ENCODE measurements at places on chromosomes 5 and 9. TPM values are rescaled to one million over a fixed set of nuclear protein-coding genes. Genes with fewer than 3 reads are reported as not detected.
A peak's percentile ranks its signal among the peaks of the same experiment; 100 is the strongest.

RIGI gene
- 6.1 TPM for total RNA-seq

- no peak for DNase-seq
- H3K4me3 ChIP-seq = no peak overlapping the region
- peaks cover 5% of the 10 kb centered on the region for H3K36me3 ChIP-seq
- no peak overlapping the region for H3K27ac ChIP-seq
- H3K27me3 ChIP-seq = peaks cover 2% of the 10 kb centered on the region
Observed at GRCh38 chr5:34038390-34038789, 4.6 kb downstream of the C1QTNF3 start.

DNA sequence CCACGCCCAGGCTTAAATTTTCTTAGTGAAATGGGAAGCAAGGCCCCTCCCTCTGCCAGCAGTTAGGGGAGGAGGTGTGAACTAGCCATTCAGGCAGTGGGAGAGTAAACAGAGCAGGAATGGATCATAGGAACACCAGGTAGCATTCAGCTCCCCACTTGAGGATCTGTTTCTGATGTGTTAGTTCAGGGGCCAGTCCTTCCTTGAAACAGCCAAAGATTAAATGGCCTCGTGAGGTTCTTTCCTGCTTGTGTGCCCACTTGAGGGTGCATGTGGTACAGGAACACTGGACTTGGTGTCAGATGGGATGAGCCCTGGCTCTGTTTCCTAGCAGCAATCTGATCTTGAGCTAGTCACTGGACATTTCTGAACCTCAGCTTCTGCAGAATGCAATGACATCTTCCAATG, 21.2 kb downstream of the FAXDC2 start:
- no peak for DNase-seq
- no peak overlapping the region for H3K4me3 ChIP-seq
- H3K27ac ChIP-seq = peak overlapping the region; percentile 72
- peaks cover 26% of the 10 kb centered on the region for H3K36me3 ChIP-seq
- H3K27me3 ChIP-seq = no peaks in the 10 kb centered on the region

- no peaks in the 10 kb centered on the region for H3K36me3 ChIP-seq
- H3K4me3 ChIP-seq = no peak overlapping the region
- H3K4me1 ChIP-seq = no peaks in the 10 kb centered on the region
- H3K27ac ChIP-seq = no peak overlapping the region
- DNase-seq = no peak
Observed at GRCh38 chr5:58346041-58346440, 113.8 kb downstream of the PLK2 start.

- H3K27me3 ChIP-seq = no peaks in the 10 kb centered on the region
- no peak overlapping the region for H3K27ac ChIP-seq
- no peaks in the 10 kb centered on the region for H3K36me3 ChIP-seq
Observed at GRCh38 chr5:117713585-117714198, 1139.1 kb upstream of the SEMA6A start.

CLIC3 gene
- not detected for total RNA-seq

DNA sequence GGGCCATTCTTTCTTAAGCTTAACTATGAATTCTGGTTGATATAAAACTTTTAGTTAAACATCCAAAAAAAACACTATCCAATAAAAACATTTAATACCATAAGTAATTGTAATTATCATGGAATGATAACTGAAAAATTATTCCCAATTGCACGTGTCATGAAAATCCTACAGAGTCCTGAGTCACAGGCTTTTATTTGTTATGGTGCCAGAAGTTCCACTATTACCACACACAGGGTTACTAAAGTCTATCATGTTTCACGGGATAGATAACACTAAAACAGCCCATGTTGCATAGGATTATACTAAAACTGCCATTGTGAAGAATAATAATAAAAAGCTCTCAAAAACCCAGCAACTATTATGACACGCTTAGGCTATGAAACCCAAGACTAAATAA, 1381.8 kb downstream of the EFNA5 start:
- no peaks in the 10 kb centered on the region for H3K36me3 ChIP-seq
- no peaks in the 10 kb centered on the region for H3K4me1 ChIP-seq
- H3K27me3 ChIP-seq = no peaks in the 10 kb centered on the region

POLE3 gene
- total RNA-seq = 95.7 TPM
